ENCODE measurements at places on chromosomes 3 and 15.
A peak's percentile ranks its signal among the peaks of the same experiment; 100 is the strongest.

- DNase-seq: peak; percentile 35
Measured at GRCh38 chr3:142447301-142447851, 461 bp downstream of the XRN1 start.

DNA sequence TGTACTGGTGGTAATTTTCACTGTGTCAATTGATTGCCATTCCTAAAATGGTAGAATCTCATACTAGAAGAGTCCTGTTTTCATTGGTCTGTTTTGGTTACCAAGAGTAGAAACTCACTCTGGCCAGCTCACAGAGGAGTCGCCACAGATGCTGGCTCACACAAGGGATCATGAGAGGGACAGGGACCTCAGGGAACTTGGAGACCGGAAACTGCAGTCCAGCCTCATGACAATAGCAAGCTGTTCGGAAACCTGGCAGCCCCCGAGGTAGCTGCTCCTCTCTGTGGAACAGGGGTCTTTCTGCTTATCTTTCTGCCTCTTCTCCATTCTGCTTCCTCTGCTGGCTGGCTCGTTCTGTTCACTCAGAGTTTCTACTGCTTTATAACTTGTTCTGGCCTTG is 192.9 kb downstream of the PLCL2 start:
- no peak for DNase-seq

DNA sequence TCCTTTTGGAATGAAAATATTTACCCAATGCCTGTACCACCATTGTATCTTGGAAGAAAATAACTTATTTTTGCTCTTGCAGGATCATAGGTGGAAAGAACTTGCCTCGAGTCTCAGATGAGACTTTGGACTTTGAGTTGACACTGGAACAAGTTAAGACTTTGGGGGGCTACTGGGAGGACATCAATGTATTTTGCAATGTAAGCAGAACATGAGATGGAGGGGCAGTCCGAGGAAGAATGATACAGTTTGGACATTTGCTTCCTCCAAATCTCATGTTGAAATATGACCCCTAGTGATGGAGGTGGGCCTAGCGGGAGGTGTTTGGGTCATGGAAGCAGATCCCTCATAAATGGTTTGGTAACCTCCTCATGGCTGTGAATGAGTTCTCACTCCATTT is 1428.6 kb downstream of the ZPLD1 start:
- DNase-seq: no peak

GRCh38 chr3:88572450-88572849 is 422.7 kb downstream of the C3orf38 start:
- DNase-seq: no peak

DNA sequence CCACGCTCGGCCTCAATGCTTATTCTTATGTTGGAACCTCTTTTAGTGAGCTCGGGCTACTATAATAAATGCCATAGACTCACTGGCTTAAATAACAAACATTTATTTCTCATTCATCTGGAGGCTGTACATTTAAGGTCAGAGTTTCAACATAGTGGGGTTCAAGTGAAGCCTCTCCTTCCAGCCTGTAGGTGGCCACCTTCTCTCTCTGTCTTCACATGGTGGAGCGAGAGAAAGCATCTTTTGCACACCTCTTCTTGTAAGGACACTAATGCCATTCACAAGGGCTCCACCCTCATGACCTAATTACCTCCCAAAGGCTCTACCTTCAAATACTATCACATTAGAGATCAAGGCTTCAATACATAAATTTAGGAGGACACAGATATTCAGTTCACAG is 520.3 kb upstream of the EPHA6 start:
- DNase-seq: no peak

- no peak for DNase-seq
Measured at GRCh38 chr3:195394700-195395099, 48.1 kb downstream of the ACAP2 start.

- DNase-seq: no peak
Measured at GRCh38 chr3:65676580-65676979, 362.1 kb downstream of the MAGI1 start.

DNA sequence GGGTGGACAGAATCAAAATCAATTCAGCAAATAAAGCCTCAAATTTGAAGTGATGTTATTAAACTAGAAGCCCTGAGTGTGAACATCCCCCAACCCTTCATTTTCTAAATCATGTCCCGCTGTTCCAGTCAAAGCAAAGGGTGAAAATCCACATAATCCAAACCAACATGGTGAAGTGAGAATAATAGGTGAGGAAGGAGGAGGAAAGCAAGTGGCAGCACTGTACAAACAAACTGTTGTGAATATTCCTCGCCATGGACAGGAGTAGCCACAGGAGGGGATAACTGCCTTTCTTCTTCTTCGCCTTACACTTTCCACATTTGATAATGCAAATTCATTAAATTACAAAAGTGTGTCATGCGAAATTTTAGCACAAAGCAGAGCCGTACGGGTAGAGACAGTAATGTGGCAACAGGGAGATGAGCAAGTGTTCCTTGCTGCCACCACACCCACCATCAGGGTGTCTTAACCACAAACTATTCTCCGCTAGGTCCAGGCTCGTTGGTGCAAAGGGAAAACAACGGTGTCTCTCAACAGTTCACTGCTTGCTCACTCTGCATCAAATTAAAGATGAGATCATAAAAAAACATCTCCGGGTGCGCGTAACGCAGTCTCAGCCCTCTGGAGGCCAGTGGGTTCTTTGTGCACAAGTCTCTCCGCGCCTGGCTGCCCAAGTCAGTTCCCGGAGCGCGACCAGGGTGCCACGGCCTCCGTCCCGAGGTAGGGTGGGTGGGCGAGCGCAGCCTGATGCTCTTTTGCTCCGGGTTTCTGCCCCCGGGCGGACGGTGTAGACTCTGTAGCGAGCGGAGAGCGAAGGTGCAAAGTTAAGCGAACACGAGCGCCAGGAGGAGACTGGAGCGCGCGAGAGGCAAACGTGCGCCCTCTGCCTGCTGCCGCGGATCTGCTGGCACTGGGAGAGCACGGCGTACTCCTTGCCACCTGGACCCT is 6.7 kb downstream of the EPHA3 start:
- DNase-seq: peak; percentile 38

DNA sequence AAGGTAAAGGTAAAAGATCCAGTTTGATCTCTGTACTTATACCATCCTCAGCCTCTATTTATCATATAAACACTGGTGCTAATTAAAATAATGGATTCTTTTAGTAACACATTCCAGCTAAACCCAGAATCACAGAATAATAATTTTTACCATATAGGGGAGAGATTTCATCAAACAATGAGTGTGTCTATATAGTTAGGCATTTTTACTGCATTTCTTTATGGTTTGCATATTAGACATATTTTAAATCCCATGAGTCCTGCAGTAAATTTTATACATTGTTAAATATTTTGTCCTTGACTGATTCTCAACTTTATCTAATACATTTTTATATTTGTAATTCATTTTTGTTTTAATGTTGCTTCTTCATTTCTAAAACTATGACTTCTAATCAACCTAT is 323.7 kb upstream of the AGTR1 start:
- no peak for DNase-seq

DNA sequence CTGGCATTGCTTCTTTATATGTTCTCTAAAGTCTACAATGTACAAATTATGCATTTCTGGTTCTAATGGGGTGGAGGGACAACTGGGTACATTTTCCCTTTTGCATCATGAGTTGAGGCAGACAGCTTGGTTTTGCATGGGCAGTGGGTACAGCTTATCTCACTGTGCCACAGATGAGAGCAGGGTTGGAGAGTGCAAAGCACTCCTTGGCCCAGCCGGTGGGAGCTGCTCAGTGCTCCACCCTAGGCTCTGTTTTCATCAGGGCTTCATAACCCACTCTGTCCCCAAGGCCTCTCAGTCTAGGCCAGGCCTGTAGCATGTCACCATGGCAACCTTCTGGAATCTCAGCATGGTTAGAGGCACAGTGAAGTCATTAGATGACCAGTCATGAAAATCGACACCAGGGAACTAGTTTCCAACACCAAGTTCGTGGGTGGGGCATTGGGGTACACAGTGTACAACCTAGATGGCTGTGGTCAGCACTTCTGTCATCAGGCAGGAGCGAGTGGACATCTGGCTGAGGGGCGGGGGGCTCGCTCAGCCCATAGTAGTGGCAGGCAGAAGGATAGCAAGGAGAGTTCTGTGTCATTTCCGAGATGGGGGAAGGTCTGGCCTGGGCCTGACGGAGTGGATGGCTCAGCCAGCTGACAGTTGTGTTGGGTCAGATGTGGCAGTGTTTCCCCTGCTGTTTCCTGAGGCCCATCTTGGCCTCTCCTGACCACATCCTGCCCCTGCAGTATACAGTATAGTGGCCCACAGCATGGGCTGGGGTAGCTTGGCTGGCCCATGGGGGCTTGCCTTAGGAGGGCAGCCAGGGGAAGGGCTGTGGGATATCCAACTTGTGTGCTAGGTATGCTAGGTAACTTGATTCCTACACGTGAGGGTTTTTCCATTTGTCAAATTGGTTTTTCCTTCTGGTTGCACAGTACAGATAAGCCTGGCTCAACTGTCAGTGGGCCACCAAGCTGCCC is 75.7 kb upstream of the PRR23C start:
- peak; percentile 78 for DNase-seq

GRCh38 chr3:72523429-72524151 is 324.7 kb downstream of the SHQ1 start:
- no peak for DNase-seq

- no peak for DNase-seq
Measured at GRCh38 chr15:70869346-70869745, 15.4 kb upstream of the LARP6 start.

DNA sequence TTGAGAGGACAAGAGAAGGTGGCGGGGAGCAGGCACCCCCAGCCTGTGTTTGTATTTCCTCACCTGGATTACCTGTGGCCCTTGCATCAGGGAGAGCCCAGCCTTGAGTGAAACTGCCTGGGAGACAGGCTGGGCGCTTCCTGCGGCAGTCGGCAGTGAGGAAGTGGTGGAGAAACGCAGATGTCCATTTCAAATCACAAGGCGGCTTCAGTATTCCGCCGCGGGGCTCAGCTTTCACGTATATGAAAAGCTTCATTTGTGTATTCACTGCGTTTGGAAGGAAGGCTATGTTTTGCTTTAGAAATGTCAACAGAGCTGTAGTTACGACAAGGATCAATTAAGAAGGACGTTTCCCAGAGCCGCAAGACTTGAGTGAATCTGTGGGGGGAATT is 167.4 kb upstream of the CTDSPL start:
- DNase-seq: no peak

GRCh38 chr3:136995652-136996051 is 37.9 kb downstream of the IL20RB start:
- DNase-seq: no peak
